ENCODE measurements at places on chromosomes 13 and 19. TPM values are rescaled to one million over a fixed set of nuclear protein-coding genes. Genes with fewer than 3 reads are reported as not detected.

DNA sequence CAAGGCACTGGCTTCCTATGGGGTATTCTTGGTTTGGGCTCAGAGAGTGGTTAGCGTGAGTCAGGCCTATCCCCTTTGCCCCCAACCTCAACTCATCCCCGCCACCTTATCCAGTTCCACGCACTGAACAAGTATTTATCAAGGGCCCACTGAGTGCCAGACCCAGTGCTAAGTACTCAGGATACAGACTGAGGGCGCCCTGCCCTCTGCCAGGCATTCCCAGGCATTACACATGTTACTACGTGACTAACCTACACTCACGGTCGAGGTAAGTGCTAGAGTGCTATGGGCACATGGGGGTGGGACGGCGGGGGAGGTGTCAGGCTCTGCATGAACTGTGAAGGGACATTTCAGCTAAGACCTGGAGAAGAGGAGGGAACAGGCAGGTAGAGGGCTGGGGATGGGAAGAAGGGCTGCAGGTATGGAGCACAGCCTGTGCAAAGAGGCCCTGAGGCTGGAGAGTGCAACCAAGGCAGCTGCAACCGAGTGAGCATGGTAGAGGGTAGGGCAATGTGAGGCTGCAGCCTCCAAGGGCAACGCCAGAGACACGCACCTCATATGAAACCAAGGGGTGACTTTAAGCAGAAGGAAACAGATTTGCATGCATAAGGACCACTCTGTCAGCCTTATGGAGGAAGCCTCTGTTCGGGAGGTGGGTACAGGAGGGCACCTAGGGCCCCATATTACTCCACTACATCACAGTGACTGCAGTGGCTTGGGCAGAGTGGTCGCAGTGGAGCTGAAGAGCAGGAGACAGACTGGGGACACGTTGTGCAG is 22.5 kb downstream of the DHRS12 start:
- no peak for DNase-seq

The KASH5 gene
- not detected for total RNA-seq

DNA sequence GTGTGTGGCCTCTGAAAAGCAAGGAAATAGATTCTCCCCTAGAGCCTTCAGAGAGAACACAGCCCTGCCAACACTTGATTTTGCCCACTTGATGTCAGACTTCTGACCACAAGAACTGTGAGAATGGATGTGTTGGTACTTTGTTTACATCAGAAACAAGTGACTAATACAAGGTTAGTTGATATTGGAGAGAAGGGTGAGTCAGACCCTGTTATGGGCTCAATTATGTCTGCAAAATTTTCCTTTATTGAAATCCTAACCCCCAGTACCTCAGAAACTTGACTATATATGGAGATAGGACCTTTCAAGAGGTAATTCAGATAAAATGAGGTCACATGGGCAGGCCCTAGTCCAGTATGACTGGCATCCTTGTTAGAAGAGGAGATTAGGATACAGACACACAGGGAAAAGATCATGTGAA is 226.7 kb downstream of the RFC3 start:
- DNase-seq = no peak

GRCh38 chr13:28463481-28463880 is 31.4 kb downstream of the FLT1 start:
- DNase-seq = no peak

DNA sequence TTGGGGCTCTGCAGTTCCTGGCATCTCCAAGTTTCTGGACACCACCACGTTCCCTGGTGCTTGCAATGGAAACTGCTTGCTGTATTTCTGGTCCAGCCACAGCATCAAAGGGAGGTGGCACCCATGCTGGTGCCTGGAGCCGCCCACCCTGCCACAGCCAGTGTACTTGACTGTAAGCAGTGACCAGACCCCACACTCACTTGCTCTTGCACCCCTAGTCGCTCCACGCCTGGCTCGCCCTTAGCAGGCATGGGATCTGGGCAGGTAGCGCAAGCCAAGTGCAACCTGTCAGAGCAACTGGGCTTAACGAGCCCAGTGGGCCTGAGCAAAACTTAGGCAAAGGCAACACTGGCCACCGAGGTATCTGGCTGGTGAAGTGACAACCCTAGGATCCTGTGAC is 648.2 kb upstream of the PCDH9 start:
- DNase-seq = no peak

The ZNF20 gene
- 9.1 TPM for total RNA-seq

DNA sequence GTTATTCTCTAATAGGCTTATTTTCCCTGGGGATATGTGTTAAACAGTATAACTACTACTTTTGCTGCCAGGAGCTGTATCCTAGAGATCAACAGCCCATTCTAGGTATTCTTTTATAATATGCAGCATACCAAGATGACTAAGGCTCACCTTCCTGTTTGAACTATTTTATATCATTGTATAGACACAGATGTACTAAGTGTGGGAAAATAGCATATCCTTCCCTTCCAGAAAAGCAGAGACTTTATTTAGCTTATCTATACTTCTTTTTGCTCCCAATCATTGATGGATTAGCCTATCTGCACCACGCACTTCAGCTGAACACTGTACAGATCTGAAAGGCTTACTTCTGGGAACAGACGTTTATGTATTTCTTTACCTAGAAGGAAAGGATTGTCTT is 82.6 kb downstream of the MAB21L1 start:
- DNase-seq = no peak

The ABHD8 gene
- 8.1 TPM for total RNA-seq

The ITGBL1 gene
- not detected for total RNA-seq

GRCh38 chr13:77002590-77003190 is 10.8 kb downstream of the CLN5 start:
- no peak for DNase-seq

The ZNF473 gene
- total RNA-seq = 23.3 TPM

The GPI gene
- total RNA-seq = 227 TPM

All from neural crest cell (in vitro differentiated cells).